Heart right ventricle (tissue), 16 donors: ENCODE measurements at places on chromosomes 16 and 17.

DNA sequence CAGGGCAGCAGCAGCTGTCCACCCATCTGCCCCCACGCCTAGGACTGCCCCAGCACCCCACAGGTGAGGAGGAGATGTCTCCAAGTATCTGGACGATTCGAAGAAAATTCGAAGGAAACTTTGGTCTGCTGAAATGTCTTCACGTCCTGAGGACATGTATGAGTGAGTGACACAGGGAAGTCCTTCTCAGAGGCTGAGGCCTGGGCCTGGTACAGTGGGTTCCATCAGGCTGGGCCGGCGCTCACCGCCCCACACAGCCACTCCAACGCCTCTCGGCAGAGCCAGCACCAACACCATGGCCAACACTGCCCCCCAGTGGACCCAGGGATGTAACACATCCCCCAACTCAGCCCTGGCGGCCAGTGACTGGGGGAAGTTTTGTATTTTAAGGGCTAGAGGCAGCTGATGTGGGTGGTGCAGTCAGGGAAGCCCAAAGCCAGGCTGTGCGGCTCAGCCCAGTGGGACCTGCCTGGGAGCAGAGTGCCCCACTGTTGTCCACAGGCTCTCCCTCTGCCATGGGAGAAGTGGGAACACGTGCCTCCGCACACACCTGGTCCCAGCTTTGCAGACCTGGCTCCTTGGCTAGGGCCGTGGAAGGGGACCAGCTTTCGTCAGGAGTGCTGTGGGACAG lies 55.8 kb upstream of the FASN start:
- DNase-seq, result peak; percentile 70

- DNase-seq, result no peak
These were observed 22.9 kb downstream of the C16orf96 start for GRCh38 chr16:4578961-4579530.

GRCh38 chr17:67461228-67461780 lies 84.2 kb downstream of the PITPNC1 start:
- DNase-seq, result no peak

DNA sequence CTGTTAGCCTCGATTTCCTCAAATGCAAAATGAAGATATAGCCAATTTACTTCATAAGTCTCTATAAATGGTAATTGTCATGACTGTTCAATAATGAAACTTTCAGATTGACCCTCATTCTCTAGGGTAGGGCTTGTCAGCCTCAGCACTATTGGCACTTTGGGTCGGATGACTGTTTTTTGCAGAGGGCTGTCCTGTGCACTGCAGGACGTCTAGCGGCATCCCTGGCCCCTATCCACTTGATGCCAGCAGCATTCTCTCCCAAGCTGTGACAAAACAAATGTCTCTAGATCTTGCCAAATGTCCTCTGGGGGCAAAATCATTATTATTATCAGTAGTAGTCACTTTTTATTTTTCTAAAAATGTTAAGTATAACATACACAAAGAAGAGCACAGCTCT lies 24.6 kb downstream of the CDH11 start:
- no peak for DNase-seq

DNA sequence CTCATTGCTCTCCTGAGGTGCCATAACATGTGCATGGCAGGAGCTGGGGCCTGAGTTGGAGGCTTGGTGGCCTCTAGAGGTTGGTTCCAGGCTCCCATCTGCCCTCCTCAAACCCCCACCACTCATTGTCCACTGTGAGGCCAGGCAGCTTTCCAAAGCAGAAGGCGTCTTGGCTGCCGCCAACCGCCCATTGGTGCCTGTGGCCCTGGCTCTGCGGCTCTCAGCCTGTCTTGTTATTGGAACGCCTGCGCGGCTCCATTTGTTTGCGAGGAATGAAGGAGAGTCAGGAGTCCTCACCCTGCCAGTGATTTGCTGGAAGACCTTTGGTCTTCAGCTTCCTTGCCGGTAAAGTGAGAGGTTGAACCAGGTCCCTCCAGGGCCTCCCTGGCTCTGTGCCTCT lies 43.6 kb downstream of the OR1D5 start:
- DNase-seq, result no peak

- DNase-seq, result peak; percentile 80
These were observed 24.0 kb upstream of the SSTR5 start for GRCh38 chr16:1048442-1049112.

DNA sequence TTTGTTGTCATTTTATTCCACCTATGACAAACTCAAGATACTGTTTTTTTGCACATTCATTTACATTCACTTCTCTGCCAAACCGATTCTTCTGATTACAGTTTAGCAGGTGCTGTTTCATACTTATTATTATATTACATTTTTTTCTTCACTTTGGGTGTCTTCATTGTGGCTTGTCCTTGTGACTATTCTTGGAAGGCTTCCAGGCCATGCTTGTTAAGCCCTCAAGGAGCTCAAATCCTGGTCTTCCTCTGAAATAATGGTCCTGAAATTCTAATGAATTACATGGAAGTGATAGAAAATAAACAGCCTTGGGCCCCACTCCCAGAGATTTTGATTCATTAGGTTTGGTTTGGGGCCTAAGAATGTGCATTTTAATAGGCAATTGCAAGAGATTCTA lies 1.4 kb downstream of the KRTAP2-4 start:
- DNase-seq, result no peak

- DNase-seq, result no peak
These were observed 319.8 kb downstream of the SEC14L1 start for GRCh38 chr17:77460514-77461046.

GRCh38 chr16:57720142-57720575 lies 15.4 kb upstream of the KATNB1 start:
- DNase-seq, result peak; percentile 45

GRCh38 chr16:76338472-76338871 lies 61.3 kb downstream of the CNTNAP4 start:
- DNase-seq, result no peak

- DNase-seq, result no peak
These were observed 192.3 kb upstream of the FOXF1 start for GRCh38 chr16:86317813-86318650.

- no peak for DNase-seq
These were observed 124.4 kb downstream of the SLC39A11 start for GRCh38 chr17:72967977-72968585.

DNA sequence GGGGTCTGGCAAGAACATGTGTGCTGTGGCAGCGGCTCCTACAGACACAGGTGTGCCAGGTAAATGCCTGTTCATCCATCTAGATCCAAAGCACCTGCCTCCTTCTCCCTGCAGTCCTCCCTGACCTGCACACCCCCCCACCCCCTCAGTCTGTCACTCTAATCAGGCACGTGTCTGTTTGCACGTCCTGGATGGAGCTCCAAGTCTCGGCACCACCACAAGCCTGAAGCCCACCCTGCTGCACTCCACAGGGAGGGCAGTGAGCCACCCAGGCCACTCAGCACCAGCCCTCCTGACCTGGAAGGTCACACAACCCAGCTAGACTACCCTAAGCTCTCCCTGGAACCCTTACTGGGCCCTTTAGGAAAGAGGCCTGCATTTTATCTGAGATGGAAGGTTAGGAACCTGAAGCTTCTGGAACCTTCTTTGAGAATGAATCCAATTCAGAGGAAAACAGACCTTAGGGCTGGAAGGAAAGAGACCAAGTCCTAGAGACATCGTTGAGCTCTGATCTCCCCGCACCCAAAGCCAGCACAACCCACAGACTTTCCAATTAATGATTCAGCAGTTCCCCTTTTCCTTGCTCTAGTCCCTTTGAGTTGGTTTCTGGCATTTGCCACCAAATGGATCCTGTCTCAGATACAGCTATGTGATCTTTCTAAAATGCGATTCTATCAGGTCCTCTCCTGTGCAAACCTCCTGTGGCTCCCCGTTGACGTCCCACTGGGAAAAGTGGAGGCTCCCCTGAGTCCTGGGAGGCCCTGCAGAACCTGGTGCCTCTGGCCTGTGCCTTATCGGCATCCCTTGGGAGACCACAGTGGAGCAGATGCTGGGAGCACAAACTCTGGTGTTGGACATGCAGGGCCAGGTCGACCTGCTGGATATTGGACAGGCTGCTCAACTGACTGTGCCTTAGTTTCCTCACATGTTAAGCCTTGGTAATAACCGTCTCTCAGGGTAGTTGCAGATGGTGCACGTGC lies 67.9 kb downstream of the PRMT7 start:
- no peak for DNase-seq

- no peak for DNase-seq
These were observed 244.6 kb upstream of the MAF start for GRCh38 chr16:79845033-79845733.

DNA sequence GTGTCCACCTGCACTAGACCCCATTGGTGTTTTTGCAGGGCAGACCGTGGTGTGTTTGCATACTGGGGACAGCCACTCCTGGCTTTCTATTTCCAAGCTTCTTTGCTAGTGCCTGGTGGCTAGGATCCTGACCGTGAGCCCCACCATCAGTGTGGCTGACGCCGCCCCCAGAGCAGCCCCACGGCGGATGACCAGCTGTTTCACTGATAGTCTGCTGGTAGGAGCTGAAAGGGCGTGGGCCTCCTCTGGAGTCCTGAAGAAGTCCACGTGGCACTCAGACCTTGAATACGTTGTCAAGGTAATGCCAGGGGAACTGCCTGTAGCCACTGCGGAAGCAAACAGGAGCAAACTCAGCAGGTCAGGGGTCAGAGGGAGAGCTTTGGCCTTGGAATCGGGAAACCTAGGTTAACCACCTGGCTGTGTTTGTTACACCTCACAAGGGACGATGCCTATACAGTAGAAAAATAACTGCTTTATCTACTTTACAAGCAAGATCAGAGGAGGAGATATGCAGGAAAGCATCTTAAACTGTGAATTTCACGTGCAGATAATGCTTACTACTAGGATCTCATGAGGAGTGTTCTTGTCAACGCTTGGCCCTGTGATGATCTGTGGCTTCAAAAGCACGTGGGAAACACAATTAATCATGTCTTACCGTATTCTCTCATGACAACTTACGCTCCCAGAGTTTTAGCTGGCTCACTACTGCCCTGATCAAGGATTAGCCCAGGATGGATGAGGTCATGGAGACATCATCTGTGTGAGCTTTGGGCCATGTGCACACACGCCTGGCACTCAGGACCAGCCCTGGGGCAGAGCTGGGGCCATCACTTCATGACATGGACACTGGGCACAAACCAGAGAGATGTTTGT lies 30.3 kb downstream of the ALDH3A2 start:
- no peak for DNase-seq

- DNase-seq, result no peak
These were observed 233.6 kb downstream of the CPPED1 start for GRCh38 chr16:12570046-12570618.

GRCh38 chr16:67190041-67190440 lies at the start of gene EXOC3L1:
Gene EXOC3L1 (minus strand): TSS chr16:67190136. CDS start chr16:67189676, 460 bp downstream.
- no peak for DNase-seq

DNA sequence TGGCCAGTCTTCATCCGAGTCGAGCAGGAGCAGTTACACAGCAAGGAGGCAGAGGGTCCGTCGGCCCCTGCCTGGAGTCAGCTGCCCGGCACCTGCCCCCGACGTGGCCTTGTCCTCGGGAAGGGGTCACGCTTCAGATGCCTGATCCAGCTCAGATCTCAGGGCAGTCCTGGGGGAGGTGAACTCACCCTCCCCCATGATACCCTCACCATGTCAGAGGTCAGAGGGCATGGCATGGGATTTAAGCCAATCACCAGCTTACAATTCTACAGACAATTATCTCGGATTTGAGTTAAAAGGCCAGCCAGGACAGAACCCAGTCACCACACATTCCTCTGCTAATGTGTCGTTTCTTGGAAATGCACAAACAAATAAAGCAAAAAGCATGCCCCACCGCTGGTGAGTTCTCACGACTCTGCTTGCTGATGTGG lies 211.3 kb downstream of the FOXL1 start:
- no peak for DNase-seq

- DNase-seq, result no peak
These were observed 29.8 kb upstream of the CRYBA1 start for GRCh38 chr17:29216856-29217255.

DNA sequence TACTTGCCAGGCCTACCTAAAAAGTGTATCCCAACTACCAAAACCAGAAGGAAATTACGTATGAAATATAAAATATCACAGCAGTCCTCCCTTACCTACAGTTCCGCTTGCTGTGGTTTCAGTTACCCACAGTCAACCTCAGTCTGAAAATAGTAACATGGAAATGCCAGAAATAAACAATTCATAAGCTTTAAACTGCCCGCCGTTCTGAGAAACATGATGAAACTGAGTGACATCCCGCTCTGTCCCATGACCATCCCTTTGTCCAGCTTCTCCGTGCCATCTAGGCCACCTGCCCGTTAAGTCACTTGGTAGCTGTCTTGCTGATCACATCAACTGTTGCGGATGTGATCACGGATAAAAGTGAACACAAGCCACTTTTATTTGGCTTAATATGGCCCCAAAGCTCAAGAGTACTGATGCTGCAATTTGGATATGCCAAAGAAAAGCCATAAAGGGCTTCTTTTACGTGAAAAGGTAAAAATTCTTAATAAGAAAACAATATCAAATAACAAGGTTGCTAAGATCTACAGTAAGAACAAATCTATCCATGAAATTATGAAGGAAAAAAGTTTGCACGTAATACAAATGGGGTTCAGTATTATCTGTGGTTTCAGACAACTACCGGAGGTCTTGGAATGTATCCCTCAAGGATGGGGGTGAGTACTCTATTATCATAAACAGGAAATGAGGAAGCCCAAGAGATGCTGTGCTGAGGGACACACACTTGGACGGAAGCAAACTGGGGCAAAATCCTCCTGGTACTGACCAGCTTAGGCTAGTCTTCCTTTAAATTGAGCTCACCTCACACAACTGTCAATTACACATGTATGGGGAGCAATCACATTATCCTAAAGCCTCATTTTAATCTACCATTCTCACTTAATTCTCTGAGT lies 8.2 kb downstream of the USP22 start:
- no peak for DNase-seq

- peak; percentile 68 for DNase-seq
These were observed at the start of gene ZDHHC1 for GRCh38 chr16:67415872-67416793. Gene ZDHHC1 (minus strand): TSS chr16:67416477. CDS start chr16:67407775, 8,702 bp downstream.

- no peak for DNase-seq
These were observed 21.1 kb upstream of the DOK4 start for GRCh38 chr16:57507136-57508034.

DNA sequence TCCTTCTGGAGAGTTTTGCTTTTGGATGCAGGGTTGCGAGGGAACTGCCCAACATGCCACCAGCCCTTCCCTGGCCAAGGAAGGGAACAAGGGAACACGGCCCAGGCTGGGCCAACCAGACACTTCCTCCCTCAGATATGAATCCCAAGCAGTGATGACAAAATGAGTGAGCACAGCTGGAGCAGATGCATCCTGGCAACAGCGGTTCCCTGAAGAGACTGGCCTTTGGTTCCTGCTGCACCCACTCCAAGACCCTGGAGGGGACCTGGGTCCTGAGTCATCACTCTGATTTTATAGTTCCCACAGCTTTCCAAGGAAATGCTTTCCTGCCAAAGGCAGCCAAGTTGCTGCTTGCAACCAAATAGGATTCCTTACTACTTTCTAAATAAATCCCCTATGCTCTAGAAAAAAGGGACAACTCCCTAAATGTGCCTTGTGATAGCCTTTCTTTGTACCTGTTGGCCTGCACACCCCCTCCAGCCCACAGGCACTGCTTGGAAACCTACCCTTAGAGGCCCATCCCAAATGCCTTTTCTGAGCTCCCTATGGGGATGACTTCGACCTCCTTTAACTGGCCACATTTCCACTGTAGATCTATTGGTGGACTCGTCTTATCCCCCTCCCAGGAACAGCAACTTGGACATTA lies 5.3 kb downstream of the ST3GAL2 start:
- peak; percentile 68 for DNase-seq
